ENCODE measurements at places on chromosomes 5 and 9.

DNA sequence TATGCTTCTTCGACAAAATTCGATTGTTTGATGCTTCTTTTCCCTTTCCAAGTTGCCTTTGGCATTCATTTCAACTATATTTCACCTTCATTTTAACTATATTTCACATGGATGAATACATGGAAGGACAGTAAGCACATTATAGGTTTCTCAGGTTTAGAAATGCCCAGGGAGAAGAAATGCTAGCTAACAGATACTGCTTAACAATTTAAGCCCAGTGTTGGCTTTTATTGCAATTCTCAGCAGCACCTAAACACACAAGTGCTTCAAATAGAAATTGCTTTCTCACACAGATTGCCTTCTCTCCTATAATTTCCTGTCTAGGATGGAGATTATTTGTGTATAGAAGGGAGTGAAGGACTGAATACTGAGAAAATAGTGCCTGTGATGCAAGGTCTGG, 30.2 kb upstream of the SMC5 start:
- DNase-seq: no peak

DNA sequence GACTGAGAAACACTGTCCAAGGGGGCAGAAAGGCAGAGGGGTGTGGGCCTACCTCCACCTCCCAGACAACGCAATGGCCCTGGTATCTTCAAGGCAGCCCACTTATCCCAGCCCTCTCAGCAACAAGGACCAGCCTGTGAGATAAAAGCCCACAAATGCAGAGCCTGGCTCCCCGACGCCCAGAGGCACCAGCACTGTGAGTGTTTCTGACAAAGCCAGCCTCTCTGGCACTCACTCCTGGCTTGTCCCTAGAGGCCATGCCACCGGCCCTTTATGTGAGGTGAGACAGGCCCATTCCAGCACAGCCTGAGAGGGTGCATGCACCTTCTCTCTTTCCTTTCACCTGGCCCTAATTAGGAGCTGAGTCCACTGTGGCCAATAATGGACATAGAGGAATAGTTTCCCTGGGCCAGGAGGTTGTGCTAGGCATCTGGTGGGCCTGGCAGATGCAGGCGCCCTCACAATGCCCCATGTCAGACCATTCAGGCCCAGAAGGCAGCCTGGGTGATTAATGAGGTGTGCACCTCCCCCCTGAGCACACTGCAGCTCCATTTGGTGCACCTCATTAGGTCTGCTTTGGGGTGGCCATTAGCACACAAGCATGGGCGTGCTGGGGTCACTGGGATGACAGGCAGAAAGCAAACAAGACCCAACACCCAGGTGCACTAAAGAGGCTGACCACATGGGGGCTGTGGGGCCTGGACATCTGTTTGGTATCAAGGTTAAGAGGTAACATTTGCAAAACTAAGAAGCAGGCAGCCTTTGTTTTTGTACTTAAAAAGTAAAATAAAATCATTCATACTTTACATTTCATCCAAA, 176.0 kb downstream of the MED10 start:
- no peak for DNase-seq

GRCh38 chr5:178564397-178564796, 25.8 kb downstream of the COL23A1 start:
- no peak for DNase-seq

DNA sequence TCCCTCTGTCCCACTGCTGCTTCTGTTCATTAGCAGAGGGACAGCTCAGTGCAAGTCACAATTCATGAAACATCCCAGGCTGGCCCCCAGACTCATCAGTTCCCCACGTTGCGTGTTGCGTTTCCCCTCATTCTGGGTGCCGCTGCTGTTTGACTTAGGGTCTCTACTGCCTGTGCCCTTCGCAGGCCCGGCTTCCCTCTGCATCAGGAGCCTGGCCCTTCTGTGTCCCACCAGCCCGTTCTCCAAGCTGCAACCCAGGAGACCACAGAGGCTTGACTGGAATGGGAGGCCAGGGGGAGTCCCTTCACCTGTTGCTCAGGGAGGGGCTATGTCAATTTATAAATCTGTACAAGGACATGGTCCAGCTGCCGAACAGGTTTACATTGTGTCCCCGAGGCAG, 53.9 kb upstream of the SUSD3 start:
- DNase-seq: no peak

DNA sequence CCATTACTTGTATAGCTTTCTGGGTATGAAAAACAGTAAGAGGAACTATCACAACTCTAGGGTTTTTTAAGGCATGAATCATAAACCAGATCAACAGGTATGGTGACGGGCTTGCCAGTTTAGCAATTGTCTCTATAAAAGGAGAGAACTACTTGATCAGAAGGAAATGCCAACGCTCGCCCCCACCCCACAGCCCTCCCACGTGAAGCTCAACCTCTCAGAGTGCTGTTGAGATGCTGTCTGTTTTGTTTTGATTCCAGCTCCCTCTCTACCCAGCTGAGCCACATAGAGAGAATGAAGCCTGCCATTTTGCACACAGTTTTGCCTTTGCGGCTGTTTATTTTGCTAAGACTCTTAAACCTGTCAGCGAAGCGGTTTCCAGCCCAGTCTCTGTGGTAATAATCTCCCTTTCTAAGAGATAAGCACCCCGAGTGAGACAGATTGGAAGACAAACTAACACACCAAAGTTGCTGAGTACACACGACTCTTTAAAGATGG, 257.9 kb upstream of the ANKRD55 start:
- no peak for DNase-seq

DNA sequence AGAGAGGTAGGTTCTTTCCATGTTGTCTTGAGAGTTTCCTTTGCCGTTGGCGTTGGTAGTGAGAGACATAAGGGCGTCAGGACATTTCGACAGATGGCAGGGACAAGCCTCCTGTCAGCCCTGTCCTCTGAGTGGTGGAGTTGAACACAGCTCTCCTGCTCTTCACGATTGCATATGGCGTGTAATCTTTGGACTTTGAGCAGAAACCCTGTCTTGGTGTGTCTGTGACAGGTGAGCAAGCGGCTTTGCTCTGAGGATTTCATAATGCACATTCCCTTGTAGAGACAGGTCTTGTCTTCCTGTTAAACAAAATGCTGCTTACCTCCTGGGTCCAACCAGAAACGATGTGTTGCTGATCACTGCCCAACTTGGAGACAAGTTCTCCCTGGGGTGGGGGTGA, 146.5 kb downstream of the NXNL2 start:
- no peak for DNase-seq
